ENCODE measurements at places on chromosomes 3 and 15. TPM values are rescaled to one million over a fixed set of nuclear protein-coding genes. Genes with fewer than 3 reads are reported as not detected.

Gene TMEM266
- total RNA-seq: 0.29 TPM

Gene CEMIP
- 2.8 TPM for total RNA-seq

Gene POU1F1
- not detected for total RNA-seq

Gene PIERCE2
- not detected for total RNA-seq

Gene ZPLD1
- not detected for total RNA-seq

Gene COLQ
- total RNA-seq: 1.1 TPM

Gene CLDN11
- total RNA-seq: 5.5 TPM

Gene GOLGA8T
- not detected for total RNA-seq

Gene PYGO1
- 1.3 TPM for total RNA-seq

Gene OSTN
- total RNA-seq: not detected

Gene ABI3BP
- 68.7 TPM for total RNA-seq

Gene ISG20
- 17.2 TPM for total RNA-seq

All from esophagus squamous epithelium (tissue), 5 donors.